Stimulated activated CD8-positive, alpha-beta memory T cell treated with anti-CD3 and anti-CD28 coated beads, Interleukin-2, amount 100 ng/mL, for 1 hour (primary cell): ENCODE measurements at places on chromosomes 3 and 15.

- DNase-seq, result no peak
Measured at GRCh38 chr3:59128685-59129084, 78.9 kb upstream of the CFAP20DC start.

DNA sequence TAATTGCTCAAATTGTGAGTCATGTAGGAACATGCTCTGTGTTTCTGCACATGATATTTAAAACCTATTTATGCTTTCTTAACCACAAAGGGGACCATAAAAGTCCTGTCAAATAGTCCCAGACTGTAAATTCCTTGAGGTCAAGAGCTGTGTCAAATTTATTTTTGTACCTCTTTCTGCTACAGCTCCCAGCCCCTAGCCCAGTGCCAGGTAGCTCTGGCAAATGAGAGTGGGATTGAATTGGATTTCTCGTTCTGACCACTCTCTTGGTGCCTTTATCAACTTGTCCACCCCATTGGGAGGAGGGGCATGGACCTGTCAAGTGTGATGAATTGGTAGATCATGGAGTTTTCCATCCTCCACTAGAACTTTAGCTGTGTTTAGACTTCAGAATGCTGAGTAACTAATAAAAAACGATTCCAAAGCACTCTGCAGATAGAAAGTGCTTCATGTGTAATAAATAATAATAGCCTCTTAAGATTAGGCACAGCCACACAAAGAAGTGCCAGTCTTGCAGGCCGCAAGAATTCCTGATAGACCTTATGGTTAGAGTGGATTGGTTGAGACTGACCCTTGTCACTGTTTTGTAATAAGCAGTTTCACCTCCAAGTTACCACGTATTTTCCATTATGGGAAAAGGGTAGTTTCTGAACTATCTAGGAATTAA, 120.4 kb downstream of the LPP start:
- DNase-seq, result no peak

GRCh38 chr15:72856549-72857040, 73.0 kb upstream of the ADPGK start:
- DNase-seq, result no peak

- DNase-seq, result no peak
Measured at GRCh38 chr3:64392001-64392400, 166.7 kb upstream of the PRICKLE2 start.

GRCh38 chr3:127173516-127174166, 19.3 kb upstream of the PRR23E start:
- no peak for DNase-seq

DNA sequence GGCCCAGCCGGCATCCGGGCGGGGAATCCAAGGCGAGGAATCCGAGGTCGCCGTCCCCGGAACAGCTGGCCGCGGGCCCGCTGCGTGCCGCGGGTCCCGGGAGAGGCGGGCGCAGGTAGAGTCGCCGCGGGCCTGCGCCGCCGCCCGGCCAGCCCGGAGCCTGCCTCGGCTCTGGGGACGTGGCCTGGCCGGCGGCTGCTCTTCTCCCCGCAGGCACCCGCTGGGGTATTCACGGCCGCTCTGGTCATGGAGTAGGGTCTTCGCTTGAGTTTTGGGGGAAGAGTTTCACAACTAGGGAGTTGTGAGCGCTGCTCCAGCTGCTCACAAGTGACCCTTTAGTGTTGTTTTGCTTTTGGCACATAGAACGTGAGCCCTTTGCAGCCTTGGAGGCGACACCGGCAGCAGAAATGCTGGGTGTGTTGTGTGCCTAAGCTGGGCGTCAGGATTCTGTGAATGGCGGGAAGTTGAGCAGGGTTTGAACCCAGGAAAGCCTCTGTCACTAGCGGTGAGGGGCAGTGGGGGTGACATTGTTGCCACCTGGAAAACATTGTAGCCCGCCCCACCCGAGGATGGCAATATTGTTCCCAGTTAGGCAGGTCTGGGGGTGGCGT, 4.0 kb downstream of the TRIM71 start:
- no peak for DNase-seq
